ENCODE measurements at places on chromosomes 2 and 18. TPM values are rescaled to one million over a fixed set of nuclear protein-coding genes. Genes with fewer than 3 reads are reported as not detected.

DNA sequence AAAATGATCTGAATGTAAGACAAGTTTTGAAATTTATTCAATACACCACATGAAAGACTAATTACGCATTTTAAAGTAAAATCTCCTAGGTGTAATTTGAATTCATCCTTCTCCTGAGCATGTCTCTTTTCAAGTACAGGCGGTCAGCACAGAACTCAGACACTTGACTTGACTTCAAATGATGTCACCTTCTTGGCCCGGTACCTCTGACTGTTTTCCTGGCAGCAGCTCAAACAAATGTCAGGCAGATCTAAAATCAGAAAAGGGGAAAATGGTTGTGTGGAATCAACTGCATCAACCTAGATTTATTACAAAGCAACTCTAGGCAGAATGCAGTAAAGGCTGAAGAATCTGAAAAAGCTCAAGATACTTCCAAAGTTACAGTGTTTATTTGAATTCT lies 11.4 kb upstream of the PROKR1 start:
- DNase-seq, result no peak

- no peak for DNase-seq
These were observed 85.5 kb upstream of the PGAP1 start for GRCh38 chr2:197011801-197012641.

DNA sequence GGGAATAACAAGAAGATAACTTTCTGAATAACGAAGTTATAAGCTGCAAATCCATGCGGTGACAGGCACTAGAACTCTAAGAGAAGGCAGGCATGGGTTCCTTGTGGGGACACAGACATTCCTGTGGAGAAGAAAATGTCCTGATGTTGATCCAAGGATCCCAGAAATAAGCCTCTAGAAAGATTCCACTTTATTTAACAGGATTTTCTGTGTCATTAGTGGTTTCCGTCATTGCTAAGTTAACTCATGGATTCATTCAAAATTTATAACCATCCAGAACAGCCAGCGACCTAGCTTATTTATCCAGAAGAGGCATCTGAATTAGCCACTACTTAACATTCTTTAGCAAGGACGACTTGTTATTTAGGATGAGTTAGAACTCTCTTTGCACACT lies 10.0 kb upstream of the CD302 start:
- DNase-seq, result no peak

DNA sequence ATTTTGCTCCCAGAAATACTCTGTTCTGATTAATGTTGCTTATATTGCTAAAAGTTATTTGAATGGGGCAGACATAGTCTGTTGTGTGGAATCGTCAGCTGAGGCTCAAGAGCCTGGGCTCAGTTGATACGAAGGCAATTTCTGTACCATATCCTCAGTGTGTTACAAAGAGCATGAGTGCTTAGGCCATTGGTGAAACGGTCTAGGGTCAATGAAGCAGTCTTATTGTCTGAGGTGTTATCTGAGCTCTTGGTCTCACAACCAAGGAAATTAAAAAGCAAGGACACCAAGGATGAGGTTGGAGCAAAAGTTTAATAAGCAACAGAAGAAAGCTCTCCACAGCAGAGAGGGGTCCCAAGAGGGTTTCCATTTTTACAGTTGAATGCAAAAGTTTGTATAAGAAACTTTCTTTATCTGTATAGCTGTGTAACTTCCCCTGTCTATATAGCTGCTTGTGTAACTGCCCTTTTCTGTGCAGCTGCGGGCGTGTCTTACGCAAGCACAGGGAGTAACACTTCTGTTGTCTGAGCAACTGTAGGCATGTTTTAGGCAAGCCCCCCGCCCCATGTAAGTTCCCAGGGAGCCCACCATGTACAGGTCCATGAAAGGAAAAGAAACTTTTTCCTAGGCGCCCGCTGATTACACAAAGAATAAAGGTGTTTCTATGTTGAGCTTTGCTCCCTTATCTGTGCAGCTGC lies 40.6 kb upstream of the DSC1 start:
- DNase-seq, result peak; percentile 32

GBX2 gene
- total RNA-seq, result not detected

ANKAR gene
- total RNA-seq, result 9.9 TPM

STK11IP gene
- 15.9 TPM for total RNA-seq

CDH19 gene
- 13.0 TPM for total RNA-seq

PTPRM gene
- total RNA-seq, result 132 TPM

PLB1 gene
- total RNA-seq, result 2.4 TPM
